Stimulated activated CD4-positive, alpha-beta T cell treated with anti-CD3 and anti-CD28 coated beads, Interleukin-15, amount 100 ng/mL, for 48 hours (primary cell): ENCODE measurements at places on chromosomes 7 and 10.

- DNase-seq, result no peak
Measured at GRCh38 chr7:96331233-96331632, 9.3 kb upstream of the SLC25A13 start.

DNA sequence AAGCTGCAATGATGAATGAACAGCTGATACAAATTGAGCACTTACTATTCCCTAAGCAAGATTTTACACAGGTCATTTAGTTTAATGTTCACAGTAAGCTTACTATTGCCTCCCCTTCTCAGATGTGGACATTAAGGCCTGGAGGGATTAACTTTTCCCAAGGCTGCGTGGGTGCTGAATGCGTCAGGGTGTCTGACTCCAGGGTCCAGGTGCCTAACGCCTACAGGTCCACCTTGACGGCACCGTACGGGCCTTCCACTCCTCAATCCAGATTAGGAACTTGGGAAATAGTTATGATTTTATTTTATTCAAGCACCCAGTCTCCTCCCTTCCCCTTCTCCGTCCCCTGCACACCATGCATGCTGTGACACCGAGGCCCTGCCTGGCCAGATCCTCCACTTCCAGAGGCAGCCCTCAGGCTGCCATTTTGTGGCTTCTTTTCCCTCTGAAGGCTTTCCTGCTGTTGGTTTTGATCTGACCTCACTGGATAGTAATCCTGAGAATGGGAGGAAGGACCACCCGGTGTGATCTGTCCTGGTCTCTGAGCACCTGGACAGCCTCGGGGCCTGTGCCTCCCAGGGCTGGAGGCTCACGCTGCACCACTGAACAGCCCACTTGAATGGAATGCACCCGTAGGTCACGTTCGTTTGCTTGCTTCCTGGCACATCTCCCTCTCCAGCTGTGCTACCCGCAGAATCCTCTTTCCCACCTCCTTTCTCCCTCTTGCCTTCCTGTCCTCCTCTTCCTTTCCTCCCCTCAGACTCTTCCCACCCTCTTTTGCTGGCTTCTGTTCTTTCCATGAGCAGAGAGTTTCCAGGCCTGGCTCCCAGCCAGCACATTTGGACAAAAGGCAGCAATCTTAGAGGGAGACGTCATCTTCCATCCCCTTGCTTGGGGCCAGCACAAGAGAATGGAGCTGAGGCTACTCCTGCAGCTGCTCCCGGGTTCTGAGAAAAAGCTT lies 14.4 kb downstream of the DENND2A start:
- no peak for DNase-seq

- DNase-seq, result peak; percentile 4
Measured at GRCh38 chr10:122163174-122164022, 107.7 kb upstream of the BTBD16 start.

GRCh38 chr10:317926-318325 lies 182.7 kb downstream of the ZMYND11 start:
- no peak for DNase-seq

DNA sequence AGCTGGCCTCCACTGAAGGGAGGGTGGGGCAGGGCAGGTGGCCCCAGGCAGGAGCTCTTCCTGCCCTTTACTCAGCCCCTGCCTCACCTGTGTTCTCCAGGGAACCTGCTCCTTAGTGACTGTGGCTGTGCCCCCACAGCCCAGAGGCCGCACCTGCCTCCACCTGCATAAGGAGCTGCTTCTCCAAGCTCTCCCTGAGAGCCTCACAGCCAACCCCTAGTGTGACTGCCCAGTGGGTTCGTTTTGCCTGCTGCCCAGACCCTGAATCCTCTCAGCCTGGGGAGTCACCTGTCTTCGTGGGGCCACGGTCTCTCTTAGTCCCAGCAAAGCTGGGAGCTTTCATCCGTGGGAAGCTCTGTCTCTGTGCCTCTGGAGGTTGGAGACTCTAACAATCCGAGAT lies 94.4 kb downstream of the GLRX3 start:
- DNase-seq, result no peak

DNA sequence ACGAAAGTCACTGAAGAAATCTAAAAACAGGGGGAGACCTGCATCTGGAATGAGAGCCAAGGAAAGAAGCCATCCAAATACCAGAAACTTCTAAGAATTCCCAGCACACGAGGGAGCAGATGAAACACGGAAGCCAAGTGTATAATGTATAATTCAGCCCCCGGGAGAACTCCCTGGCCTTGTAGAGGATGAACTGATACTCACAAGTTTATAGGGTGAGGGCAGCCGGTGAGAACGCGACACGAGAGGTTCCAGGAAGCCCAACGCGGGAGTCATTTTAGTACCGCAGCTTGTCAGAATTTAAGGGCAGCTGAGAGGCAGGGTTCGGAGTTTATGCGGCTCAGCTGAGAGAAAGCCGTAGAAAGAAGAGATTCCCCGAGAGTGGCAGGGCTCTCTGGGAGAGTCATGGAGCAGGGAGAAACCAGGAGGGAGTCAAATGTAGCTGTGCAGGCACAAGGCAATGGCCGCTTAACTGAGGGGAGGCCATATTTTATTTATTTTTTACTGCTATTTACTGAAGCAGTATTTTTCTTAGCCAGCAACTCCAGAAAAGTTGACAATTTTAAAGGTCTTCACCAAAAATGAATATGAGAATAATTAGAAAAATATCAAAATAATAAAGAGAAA lies 164.0 kb downstream of the NPSR1 start:
- DNase-seq, result no peak

- DNase-seq, result no peak
Measured at GRCh38 chr10:25682203-25682851, 251.7 kb upstream of the MYO3A start.

DNA sequence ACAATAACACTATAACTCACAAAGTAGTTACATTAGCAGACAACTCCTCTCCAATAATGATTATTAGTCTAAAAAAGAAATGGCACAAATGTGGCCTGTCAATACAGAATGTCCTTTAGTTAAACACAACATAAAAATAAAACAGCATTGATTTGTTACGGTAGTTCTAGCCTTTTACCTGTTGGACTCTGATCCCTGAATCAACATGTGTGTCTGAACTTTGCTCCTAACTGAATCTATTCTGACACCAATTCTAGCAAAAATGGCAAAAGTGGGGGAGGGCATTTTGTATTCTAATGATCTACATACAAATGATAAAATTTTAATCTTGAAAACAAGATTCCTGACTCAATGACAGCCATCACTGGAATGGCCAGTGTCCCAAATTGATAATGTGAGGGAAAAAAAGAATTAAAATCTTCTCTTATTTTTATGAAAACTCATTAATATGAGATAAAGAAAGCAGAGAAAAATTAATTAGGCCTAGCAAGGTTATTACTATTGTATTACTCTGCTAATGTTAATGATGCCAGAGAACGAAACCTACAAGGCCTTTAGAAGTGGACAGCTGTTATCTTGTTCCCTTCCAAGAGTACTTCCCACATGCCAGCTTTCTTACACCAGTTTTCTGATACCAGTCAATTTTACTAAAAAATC lies 30.2 kb downstream of the FRA10AC1 start:
- DNase-seq, result no peak

- no peak for DNase-seq
Measured at GRCh38 chr7:90347759-90348158, 1.2 kb downstream of the GTPBP10 start.

- no peak for DNase-seq
Measured at GRCh38 chr7:40098810-40099209, 35.6 kb downstream of the MPLKIP start.

- DNase-seq, result peak; percentile 5
Measured at GRCh38 chr7:8295638-8296361, 33.8 kb upstream of the ICA1 start.

DNA sequence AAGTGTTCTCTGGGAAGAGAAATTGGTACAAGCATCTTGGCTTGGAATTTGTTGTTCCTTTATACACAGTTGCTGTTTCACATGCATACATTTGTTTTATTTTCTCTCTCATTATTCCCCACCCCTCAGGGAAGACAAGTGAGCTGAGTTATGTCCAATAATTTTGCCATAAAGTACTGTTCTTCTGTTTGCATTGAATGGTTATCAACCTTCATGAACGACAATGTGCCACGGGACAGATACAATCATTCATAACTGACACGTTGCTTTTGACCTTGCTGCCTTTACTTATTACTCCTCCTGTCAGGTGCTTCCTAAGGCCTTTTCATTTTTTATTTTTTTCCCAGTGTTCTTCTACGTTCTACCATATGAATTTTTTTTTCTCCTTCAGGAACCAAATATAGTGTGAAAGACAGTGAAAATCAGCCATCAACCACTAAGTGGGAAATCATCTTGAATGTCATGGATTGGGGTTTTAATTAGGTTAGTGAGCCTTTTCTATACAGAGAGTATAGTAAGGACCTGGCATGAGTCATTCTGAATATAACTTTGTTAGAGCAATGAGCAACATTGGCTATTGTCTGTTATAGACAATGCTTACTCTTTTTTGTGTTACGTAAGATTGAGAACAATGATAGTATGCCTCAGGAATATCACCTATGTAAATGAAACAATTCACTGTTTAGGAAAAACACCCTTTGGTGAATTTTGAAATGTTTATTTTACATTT lies 383.2 kb downstream of the MALRD1 start:
- DNase-seq, result no peak

DNA sequence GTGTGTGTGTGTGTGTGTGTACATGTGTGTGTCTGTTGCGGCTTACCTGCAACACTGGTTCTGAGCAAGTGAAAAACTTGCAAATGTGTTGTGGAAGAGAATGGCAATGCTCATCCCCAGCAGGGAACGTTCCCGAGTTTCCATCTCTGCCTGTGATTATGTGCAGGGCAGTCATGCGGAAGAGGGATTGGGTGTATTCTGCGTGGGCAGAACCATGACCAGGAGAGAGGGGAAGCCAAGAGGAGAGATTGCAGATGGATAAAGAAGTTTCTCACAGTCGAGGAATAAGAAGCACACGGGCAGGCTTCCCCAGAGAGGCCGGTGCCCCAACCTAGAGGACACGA lies 99.9 kb downstream of the CTBP2 start:
- no peak for DNase-seq

DNA sequence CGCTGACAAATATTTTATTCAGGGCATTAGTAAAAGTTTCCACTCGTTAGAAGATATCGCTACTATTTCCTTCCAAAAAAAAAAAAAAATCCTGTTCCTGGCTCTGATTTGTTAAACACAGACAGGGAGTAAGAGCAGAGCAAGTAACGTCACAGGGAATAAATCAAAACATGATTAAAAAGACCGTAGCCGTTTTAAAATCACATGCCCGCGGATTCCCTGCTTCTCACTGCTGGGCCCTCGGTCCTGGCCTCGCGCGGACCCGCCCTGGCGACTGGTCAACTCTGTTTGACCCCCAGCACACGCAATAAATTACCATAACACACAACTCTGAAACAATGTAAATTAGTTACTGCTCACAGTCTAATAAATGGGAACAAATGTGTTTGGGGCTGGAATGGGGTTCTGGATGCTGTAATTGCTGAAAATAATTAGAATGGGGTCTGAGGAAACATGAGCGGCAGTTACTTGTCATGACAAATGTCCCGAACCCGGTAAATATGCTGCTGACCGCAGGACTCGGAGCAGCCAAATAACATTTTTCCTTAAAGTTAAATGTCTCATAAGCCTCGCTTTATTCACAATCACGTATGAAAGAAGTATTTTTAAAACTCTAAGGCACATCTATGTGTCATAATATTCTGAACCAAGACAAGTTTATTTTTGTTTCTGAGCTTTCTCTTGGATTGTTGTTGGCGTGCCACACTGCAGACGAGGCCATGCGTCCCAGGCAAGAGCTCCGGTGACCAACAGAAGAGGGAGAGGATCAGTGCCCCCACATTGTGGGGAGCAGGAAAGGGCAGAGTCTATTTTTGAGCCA lies 17.9 kb downstream of the EBF3 start:
- no peak for DNase-seq
